Epithelial cell of umbilical artery (primary cell): ENCODE measurements at places on chromosomes 12 and 14. TPM values are rescaled to one million over a fixed set of nuclear protein-coding genes. Genes with fewer than 3 reads are reported as not detected.

SERPINA4 gene
- not detected in 2 replicates for total RNA-seq

RASSF8 gene
- total RNA-seq = 53.3 and 85.7 TPM in 2 replicates

EIF2S3B gene
- 1.3 and 1.5 TPM in 2 replicates for total RNA-seq

IL26 gene
- total RNA-seq = not detected in 2 replicates

GDF3 gene
- 0.15 TPM in 1 of 2 replicates, not detected in the other for total RNA-seq

ASPG gene
- total RNA-seq = not detected in 2 replicates
